Mesothelial cell of epicardium (in vitro differentiated cells): ENCODE measurements at places on chromosomes 16 and 17.

DNA sequence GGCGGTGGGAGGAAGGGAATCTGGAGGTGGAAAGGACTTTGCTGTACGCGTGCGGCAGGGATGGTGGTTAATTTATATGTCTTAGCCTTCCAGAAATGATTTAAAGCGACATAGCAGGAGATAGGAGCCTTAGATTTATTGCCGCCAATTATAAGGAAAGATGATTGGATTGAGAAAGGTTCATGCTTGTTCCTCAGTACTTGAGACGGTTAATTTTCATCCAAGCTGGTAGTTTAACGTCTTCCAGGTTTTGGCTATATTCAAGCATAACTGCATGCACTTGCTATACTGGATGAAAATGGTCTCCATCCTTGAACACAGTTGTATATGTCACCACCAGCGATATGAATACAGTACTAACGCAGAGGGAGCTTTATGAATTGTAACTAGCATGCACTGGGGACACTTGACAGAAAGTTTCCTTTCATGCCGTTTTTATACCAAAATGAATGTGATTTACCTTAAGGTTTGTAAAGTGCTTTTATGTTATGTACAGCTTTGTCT, 610 bp upstream of the PEX12 start:
- H3K27ac ChIP-seq, result peak overlapping the region; percentile 92
- no peaks in the 10 kb centered on the region for H3K36me3 ChIP-seq
- DNase-seq, result no peak
- H3K27me3 ChIP-seq, result peaks cover 12% of the 10 kb centered on the region

- H3K36me3 ChIP-seq, result peaks cover 6% of the 10 kb centered on the region
- H3K27ac ChIP-seq, result no peak overlapping the region
- no peaks in the 10 kb centered on the region for H3K27me3 ChIP-seq
- peaks cover 24% of the 10 kb centered on the region for H3K4me1 ChIP-seq
- no peak for DNase-seq
Measured at GRCh38 chr17:45301674-45302073, 15.1 kb downstream of the MAP3K14 start.

GRCh38 chr17:34456121-34456520, 93.1 kb upstream of the CCL1 start:
- H3K27ac ChIP-seq, result no peak overlapping the region
- peaks cover 79% of the 10 kb centered on the region for H3K27me3 ChIP-seq
- no peak overlapping the region for H3K4me3 ChIP-seq

- peak overlapping the region; percentile 97 for H3K27ac ChIP-seq
- H3K27me3 ChIP-seq, result peaks cover 16% of the 10 kb centered on the region
- no peak for DNase-seq
- peak overlapping the region; percentile 45 for H3K4me3 ChIP-seq
Measured at GRCh38 chr16:66409156-66409555, 17.9 kb upstream of the BEAN1 start.

DNA sequence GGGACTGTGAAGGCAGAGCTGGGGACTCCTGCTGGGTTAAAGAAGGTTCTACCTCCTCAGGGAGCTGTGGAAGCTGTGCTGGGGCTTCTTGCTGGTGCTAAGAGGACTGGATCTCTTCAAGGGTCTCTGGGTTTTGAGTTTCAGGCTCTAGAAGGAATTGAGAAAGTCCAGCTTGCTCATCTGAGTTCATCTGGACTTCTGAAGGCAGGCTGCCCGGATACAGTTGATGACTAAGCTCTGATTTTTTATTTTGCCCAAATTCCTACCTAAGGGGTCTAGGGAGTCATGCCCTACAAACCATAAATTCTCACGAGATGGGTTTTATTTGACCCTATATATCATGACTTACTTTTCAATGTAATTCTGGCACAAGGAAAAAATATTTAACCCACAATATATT, 46.8 kb upstream of the TMEM97 start:
- no peak overlapping the region for H3K27ac ChIP-seq
- peaks cover 8% of the 10 kb centered on the region for H3K4me1 ChIP-seq
- H3K4me3 ChIP-seq, result no peak overlapping the region
- peaks cover 1% of the 10 kb centered on the region for H3K27me3 ChIP-seq
- no peak for DNase-seq

- no peak overlapping the region for H3K27ac ChIP-seq
- H3K36me3 ChIP-seq, result no peaks in the 10 kb centered on the region
- H3K27me3 ChIP-seq, result no peaks in the 10 kb centered on the region
- no peak overlapping the region for H3K4me3 ChIP-seq
- no peak for DNase-seq
- peaks cover 5% of the 10 kb centered on the region for H3K4me1 ChIP-seq
Measured at GRCh38 chr16:77469634-77470033, 34.8 kb upstream of the ADAMTS18 start.

- DNase-seq, result peak; percentile 87
- no peaks in the 10 kb centered on the region for H3K27me3 ChIP-seq
- H3K36me3 ChIP-seq, result no peaks in the 10 kb centered on the region
- H3K4me1 ChIP-seq, result peaks cover 26% of the 10 kb centered on the region
- no peak overlapping the region for H3K4me3 ChIP-seq
Measured at GRCh38 chr16:57576429-57576870, 34.0 kb downstream of the ADGRG5 start.

- peak; percentile 40 for DNase-seq
- H3K4me1 ChIP-seq, result peaks cover 36% of the 10 kb centered on the region
- H3K36me3 ChIP-seq, result peaks cover 9% of the 10 kb centered on the region
- no peaks in the 10 kb centered on the region for H3K27me3 ChIP-seq
- peak overlapping the region; percentile 57 for H3K27ac ChIP-seq
Measured at GRCh38 chr16:77409311-77409710, 25.5 kb downstream of the ADAMTS18 start.

DNA sequence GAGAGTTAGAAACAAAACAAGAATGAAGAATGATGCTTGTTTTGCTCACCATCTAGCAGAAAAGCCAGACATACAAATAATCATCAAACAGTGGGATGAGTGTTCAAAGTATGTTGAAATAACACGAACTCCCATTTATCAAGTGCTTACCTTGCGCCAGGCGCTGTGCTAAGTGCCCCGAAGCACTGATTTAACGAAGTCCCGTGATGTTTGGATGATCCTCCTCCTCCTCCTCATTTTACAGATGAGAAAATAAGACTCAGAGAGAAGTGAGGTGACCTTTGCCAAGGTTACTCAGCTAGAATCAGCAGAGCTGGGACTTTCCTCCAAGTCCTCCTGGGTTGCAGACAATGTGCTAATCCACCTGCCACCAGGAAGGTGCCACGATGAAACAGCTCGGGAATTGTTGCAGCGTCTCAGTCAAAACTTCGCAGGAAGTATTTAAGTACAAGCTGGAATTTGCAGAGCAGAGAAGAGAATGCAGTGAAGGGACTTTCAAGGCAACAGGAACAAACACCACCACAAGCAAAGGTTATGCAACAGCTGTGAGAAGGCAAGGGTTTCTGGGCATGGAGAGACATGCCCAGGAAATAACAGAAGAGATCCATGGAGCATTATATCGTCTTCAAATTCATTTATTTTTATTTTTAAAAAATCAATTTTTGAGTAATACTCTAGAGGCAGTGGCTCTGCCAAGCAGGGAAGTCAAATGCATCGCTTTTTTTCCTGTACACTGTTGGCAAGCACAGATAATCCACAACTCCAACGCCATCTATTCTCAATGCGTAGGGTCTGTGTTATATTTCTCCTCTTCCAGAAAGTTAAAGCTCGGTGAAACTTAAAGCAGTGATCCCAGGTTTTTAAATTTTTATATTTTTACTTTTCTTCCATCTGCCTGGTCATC, 11.1 kb downstream of the PRCD start:
- H3K36me3 ChIP-seq, result no peaks in the 10 kb centered on the region
- H3K27ac ChIP-seq, result peak overlapping the region; percentile 90
- DNase-seq, result no peak
- H3K4me1 ChIP-seq, result peaks cover 14% of the 10 kb centered on the region

- H3K27me3 ChIP-seq, result no peaks in the 10 kb centered on the region
- no peak overlapping the region for H3K27ac ChIP-seq
- no peaks in the 10 kb centered on the region for H3K4me1 ChIP-seq
- no peak for DNase-seq
- no peak overlapping the region for H3K4me3 ChIP-seq
Measured at GRCh38 chr17:68161644-68162428, 86.0 kb upstream of the AMZ2 start.

GRCh38 chr16:54208237-54208636, 78.3 kb downstream of the IRX3 start:
- peaks cover 24% of the 10 kb centered on the region for H3K4me1 ChIP-seq
- no peak overlapping the region for H3K4me3 ChIP-seq
- H3K27me3 ChIP-seq, result peaks cover 10% of the 10 kb centered on the region
- DNase-seq, result no peak
- H3K36me3 ChIP-seq, result no peaks in the 10 kb centered on the region

- no peak for DNase-seq
- no peak overlapping the region for H3K27ac ChIP-seq
- H3K27me3 ChIP-seq, result no peaks in the 10 kb centered on the region
- no peaks in the 10 kb centered on the region for H3K4me1 ChIP-seq
- no peak overlapping the region for H3K4me3 ChIP-seq
- H3K36me3 ChIP-seq, result no peaks in the 10 kb centered on the region
Measured at GRCh38 chr16:63690961-63691360, 1430.9 kb downstream of the CDH11 start.

GRCh38 chr16:2913603-2914002, 1.9 kb downstream of the FLYWCH1 start:
- no peak overlapping the region for H3K27ac ChIP-seq
- H3K4me1 ChIP-seq, result peaks cover 13% of the 10 kb centered on the region
- DNase-seq, result no peak
- H3K4me3 ChIP-seq, result peak overlapping the region; percentile 89
- no peaks in the 10 kb centered on the region for H3K27me3 ChIP-seq

DNA sequence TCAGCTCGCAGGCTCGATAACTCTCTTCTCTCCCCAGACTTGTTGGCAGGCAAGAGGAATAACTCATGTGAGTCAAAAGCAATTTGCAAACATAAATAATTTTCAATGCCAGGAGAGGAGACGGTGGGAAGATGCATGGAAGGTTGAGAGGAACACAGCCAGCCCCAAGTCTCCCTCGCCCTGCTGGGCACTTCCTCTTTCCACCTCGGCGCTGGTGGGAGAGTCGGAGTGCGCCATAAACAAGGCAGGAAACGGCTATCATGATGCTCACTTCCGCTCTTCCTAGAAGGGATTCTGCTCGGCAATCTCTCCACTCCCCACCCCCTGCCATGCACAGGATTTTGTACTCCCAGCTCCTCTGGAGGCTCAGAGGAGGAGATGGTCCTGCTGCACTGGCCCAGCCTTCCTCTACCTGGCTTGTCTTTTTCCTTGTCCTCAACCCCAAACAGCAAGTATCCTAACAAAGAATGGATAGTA, 13.0 kb downstream of the CBX4 start:
- no peaks in the 10 kb centered on the region for H3K36me3 ChIP-seq
- H3K4me1 ChIP-seq, result peaks cover 32% of the 10 kb centered on the region
- peak overlapping the region; percentile 11 for H3K4me3 ChIP-seq
- no peak for DNase-seq
- H3K27ac ChIP-seq, result no peak overlapping the region

DNA sequence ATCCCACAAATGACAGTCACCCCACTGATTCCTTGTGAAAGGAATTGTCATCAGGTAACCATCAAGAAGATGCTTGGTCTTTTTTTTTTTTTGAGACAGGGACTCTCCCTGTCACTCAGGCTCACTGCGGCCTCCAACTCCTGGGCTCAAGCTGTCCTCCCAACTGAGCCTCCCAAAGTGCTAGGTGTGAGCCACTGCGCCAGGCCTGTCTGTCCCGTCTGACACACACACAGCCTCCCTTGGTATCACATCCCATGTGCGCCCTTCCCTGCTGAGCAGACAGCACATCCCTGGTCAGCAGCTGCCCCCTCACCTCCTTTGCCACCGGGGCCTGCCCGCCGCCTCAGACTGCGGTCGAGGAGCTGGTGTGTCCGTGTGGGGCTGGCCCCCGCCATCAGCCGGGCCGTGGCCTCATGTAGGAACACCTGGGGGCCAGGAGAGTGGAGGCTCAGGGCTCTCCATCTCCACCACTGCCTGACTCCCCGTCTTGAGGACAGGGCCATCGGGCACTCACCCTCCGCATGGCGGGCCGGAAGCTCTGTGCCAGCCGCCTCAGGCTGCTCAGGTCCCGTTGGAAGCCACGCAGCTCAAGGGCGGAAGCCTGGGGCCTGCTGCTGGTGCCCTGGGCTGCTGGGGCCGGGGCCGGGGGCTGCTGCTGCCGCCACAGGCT, 23.6 kb downstream of the SREBF1 start:
- no peaks in the 10 kb centered on the region for H3K27me3 ChIP-seq
- H3K4me3 ChIP-seq, result no peak overlapping the region

GRCh38 chr17:32460054-32460453, 15.7 kb downstream of the PSMD11 start:
- no peak overlapping the region for H3K4me3 ChIP-seq
- H3K27ac ChIP-seq, result no peak overlapping the region
- H3K36me3 ChIP-seq, result peaks cover 43% of the 10 kb centered on the region
- peaks cover 2% of the 10 kb centered on the region for H3K4me1 ChIP-seq
- H3K27me3 ChIP-seq, result no peaks in the 10 kb centered on the region

DNA sequence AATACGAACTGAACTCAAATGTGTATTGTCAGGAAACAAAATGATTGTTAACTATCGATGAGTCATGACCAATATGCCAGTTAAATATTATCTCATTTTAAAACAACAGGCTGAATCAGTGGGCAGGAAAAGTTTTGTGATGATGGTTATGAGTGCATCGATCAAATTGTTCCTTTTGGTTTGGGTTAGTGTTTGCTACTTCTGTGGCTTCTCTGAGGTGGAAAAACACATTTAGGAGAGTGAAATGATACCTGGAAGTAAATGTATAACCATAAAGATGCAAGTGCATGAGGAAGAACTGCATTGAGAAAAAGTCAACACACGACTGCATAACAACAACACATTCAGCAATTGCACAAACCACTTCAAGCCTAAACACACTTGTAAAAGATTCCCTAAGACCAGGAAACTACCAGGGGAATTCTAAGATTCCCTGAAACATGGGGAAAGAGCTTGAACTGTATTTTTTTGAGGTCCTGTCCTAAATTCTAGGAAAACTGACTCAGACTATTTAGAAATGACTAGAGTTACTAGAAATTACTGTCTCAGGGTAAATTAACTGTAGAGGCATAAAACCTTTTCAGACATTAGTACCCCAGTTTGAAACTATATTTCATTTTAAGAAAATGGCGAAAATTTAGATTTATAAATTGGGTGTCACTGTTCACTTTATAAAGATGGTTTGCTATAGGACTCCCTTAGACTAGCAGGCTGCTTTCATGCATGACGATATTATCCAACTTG, 44.8 kb downstream of the CDYL2 start:
- H3K36me3 ChIP-seq, result no peaks in the 10 kb centered on the region
- no peak overlapping the region for H3K4me3 ChIP-seq
- no peaks in the 10 kb centered on the region for H3K4me1 ChIP-seq
- DNase-seq, result no peak

DNA sequence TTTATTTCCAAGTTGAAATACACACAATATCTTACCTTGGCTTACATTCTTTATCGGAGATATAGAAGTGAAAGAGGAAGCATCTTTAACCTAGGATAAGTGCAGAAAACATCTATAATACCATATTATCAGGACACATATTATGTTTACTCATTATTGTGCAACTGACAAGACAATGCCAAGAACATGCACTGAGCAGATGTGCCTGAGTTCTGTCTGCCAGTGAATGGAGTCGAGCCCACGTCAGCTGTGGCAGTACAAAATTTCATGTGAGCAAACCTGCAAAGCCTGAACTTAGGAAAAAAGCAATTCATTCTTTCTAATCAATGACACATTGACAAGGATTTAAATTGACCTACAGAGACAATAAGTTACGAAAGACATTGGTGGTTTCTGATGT, 154.4 kb downstream of the AXIN2 start:
- peaks cover 5% of the 10 kb centered on the region for H3K36me3 ChIP-seq
- no peaks in the 10 kb centered on the region for H3K27me3 ChIP-seq
- no peak for DNase-seq
- peaks cover 24% of the 10 kb centered on the region for H3K4me1 ChIP-seq
- H3K4me3 ChIP-seq, result no peak overlapping the region
